ENCODE measurements at places on chromosomes 7 and 10.

DNA sequence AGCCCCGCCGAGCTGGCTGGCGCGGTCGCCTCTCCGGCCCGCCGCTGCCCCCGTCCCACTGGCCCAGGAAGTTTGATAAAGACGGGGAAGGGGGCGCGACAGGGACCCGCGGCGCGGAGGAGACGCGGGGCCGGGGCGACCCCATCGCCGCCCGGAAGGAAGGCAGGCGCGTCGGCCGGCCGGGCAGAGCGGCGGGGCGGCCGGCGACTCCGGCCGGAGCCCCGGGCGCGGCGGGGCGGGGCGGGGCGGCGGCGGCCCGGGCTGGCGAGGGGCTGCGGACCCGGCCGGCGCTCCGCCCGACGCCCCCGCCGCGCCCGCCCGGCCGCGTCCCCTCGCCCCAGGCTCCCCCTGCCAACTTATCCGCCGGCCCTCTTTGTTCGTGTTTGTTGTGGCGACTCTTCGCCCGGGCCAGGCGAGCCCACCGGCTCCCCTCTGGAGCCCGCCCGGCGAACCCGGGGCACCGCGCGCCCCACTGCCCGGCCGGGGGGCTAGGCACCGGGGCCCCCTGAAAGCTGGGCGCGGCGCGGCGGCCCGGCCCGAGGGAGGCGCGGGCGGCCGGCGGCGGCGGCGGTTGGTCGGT, 571 bp downstream of the KDM7A start:
- no peak for DNase-seq

DNA sequence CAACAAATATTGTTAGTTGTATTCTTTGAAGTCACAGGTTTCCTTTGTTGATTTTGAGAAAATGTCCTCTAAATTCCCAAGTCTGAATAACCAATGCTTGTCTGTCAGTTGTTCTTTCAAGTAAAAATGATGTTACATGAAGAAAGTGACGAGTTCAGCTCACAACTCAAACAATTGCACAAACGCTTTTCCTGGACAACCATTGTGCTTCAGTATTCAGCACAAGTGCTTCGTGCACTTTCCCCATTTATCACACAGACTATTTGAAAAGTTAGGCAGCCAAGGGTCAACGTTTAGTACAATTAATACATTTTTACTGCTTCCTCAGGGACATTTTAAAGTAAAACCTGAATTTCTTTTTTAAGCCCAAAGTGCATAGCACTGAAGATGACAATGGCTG, 44.5 kb downstream of the CDK1 start:
- no peak for DNase-seq

DNA sequence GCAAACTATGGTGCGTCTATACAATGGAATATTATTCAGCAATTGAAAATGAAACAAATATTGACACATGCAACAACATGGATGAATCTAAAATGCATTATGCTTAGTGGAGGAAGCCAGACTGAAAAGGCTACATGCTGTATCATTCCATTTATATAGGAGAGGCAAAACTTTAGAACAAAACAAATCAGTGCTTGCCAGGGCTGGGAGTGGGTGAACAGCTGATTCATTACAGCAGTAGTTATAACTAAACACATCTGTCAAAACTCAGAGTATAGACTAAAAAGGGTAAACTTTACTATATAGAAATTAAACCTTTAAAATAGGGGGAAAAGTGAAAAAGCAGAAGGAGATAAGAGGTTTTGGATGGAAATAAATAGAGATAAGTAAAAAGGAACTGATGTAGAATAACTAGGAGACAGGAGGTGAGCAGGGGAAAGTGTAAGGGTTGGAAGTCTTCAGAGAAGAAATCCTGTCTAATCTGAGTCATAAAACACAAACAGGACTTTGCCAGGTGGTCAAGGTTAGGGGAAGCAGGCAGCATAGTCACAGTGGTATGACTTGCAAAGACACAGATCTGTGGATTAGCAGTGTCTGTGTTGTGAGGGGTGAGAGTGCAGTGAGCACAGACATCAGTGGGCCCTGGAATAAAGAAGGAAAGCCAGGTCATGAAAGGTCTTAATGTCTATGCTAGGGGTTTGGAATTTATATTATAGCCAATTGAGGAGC, 349.8 kb downstream of the PHTF2 start:
- no peak for DNase-seq

GRCh38 chr10:14010101-14010558, 320.6 kb downstream of the FRMD4A start:
- no peak for DNase-seq

DNA sequence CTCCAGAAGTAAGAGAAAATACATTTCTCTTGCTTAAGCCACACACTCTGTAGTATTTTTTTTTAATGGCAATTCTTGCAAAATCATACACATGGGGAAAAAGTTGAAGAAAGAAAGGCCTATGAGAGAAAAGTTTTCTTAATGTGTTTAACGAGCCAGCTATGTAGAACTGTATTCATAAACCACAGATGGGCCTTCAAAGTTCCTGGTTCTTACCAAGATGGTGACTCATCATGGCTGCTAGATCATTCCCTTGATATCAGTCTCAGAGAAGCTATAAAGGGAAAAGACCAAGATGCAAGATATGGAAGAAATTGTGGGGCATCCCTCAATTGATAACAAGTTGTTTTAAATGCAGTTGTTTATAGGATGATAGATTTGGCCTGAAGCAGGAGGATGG, 992.7 kb upstream of the MBL2 start:
- DNase-seq: no peak

GRCh38 chr10:60944910-60945297, 919 bp upstream of the RHOBTB1 start:
- DNase-seq: no peak

DNA sequence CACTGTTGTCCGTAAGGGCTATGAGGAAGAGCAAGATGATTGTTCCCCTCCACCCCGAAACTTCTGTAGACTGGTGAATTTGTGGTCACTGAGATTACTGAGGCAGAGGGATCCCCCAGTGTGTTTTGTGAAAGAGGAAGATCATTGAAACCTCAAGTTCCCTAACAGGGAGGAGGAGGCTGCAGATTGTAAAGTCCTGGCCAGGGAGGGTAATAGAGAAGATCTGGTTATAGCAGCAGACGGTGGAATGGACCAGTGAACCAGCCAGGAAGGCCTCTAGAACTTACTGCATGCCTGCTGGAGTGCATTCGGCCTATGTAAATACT, 31.1 kb downstream of the LMTK2 start:
- no peak for DNase-seq

GRCh38 chr7:132475669-132476116, 100.6 kb downstream of the PLXNA4 start:
- no peak for DNase-seq

DNA sequence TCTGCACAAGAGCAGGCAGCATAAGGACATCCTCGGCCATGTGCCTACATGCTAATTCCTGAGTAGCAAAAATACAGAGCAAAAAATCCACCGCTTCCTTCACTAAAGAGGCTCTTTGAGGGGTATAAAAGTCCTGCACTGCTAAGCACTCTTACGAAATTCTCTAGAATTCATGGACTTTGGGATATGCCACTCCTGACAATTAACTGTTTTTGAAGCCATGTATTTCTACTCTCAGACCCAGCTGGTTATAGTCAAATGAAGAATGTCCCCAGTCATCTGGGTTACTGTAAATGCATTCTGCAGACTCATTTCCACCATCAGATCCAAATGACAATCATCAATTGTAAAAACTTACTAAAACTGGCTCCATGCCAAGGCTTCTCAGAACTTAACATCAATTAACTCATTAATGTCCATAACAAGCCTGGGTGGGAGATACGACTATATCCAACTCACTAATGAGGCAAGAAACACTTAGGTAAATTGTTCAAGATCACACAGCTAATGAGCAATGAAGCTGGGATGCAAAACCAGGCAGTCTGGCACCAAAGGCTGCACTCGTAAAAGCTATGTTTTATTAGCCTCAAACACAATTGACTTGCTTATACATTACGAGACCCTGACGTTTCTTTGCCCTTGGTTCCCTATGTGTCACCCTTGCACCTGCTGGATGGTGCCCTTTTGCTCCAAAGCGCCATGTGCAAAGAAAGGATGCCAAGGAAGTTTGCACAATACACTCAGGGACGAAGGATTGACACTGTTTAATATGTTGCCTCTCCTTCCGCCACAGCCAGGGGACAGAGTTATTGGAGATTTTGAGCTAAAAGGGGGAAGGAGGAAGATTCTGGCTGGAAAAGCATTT, 250.4 kb downstream of the ELMO1 start:
- DNase-seq: no peak

DNA sequence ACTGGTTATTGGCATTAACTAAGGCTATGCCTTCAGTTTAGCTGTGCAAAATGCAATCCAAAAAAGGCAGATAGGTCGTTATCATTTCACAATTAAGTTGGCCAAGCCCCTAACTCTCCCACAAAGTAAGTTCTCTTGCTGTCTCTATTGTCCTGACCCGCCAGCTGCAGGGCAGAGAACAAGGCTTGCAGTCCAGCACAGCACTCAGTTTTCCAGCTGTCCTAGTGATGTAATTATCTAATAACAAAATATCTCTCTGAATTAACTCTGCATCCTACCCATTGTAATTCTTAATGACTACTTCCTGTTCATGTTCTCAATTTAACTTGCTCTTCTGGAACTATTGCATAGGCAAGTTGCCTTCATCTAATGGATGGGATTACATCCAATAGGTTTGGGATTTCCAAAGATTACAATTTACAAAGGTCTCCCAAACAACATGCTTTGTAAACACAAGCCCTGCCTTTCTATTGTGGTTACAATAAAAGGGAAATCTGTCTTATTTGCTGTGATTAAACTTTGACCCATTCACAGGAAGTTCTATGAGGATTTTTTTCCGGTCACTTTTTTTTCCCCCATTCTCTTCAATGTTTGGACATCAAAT, 55.2 kb downstream of the CDK6 start:
- no peak for DNase-seq

- no peak for DNase-seq
These were observed 42.8 kb downstream of the CLRN3 start for GRCh38 chr10:127849921-127850320.

- no peak for DNase-seq
These were observed 55.5 kb upstream of the CCNJ start for GRCh38 chr10:95987685-95988426.

- no peak for DNase-seq
These were observed 372.5 kb downstream of the BMPER start for GRCh38 chr7:34277803-34278199.

- peak; percentile 53 for DNase-seq
These were observed 699.9 kb downstream of the INHBA start for GRCh38 chr7:41002741-41003610.

DNA sequence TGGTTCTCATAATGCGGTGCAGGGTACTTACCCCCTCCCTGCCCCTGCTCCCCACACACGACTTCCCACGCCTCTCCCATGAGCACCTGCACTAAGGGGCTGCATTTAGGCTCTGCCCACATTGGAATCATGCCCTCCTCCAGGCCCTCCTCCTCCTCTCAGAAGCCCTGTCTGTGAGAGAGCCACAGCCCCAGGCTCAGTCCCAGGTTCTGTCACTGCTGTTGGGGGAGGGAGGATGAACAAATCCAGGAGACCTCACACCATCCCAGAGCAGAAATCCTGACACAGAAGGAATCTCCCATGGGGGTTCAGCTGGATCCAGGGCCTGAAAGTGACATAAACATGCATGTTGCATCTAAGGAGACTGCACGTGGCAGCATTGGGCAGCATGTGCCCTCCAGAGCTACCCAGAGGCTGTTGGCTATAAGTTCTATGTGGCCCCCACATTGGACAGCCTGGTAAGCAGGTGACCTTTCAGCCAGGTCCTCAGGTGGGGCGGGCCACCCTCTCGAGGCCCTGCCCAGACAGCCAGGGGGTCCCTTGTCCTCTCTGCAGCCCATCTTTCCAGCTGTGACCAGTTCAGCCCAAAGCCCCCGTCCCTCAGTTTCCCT, 1.6 kb upstream of the PILRA start:
- no peak for DNase-seq

GRCh38 chr10:24898501-24898900, 53.9 kb downstream of the PRTFDC1 start:
- DNase-seq: no peak

- DNase-seq: no peak
These were observed 233.3 kb downstream of the HPSE2 start for GRCh38 chr10:99002392-99002791.

- no peak for DNase-seq
These were observed 459.3 kb upstream of the NRP1 start for GRCh38 chr10:33793793-33794192.

- DNase-seq: no peak
These were observed 117.4 kb upstream of the PPIF start for GRCh38 chr10:79229830-79230327.

DNA sequence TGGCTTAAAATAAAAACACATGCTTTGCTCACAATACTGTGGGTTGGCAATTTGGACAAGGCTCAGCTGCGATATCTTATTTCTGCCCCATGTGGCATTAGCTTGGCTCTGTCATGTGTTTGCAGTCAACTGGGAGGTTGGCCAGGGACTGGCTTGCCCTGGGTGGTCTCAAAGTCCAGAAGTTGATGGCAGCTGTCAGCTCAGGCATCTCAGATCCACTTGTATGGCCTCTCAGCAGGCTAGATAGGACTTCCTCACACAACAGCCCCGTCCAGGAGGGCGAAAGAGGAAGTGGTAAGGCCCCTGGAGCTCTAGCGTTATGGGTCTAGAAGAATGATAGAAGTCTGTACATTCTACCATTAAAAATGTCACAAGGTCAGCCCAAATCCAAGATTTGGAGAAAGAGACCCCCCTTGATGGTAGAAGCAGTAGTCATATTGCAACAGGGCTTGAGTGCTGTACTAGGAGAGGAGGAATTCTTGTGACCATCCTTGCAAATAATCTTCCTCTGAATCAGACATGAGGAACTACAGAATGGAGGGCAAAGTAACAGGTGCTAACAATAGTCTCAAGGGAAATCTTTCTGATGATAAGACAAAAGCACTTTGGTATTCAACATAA, 166.2 kb downstream of the FAM107B start:
- no peak for DNase-seq

- DNase-seq: no peak
These were observed 38.2 kb downstream of the CDH23 start for GRCh38 chr10:71434760-71435394.

DNA sequence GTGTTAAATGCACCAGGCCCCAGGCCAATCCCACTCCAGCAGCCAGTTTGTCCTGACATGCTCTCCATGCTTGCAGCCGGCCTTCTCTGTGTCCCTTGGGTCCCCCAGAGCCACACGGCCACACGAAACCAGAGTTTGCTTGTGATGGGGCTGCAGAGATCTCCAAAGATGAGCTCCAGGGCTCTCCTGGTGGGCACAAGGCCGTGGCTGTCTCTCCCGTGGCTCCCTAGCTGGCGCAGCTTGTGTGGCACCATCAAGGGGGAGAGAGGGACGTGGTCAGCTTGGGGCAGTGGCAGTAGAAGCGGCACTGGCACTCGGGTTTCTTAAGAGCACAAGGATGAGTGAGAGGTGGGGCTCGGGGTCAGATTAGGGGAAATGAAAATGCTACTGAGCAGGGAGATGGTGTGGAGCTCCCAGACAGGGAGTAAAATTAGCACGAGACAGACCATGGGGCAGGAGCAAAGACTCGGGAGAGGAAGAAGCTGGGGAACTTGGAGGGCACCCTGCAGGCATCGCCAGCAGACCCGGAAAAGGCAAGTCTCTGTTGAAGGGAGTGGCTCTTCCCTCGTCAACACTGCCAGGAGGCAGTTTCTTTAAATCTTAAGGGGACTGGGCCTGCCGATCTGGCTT, 572.5 kb upstream of the FOXK1 start:
- DNase-seq: no peak

All from LoVo (cell line).